ENCODE measurements at places on chromosomes 11 and 22.

DNA sequence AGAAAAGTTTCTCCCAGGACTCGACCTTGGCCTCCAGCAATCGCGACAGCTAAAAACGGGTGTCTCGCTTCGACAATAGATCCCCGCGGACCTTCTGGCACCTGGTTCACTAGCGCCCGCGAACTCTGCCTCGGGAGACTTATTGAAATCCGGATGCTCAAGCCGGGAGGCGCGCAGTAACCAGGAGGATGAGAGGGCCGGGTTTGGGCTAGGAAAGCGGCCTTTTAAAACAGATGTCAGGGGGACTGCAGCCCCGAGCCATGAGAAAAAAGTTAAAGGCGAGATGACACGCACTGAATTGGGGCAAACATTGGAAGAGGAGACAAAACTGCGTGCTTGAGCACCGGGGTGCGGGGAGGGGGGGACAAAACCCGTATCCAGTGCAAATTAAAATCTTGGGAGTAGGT, 637 bp upstream of the ZBTB16 start:
- no peak for DNase-seq

DNA sequence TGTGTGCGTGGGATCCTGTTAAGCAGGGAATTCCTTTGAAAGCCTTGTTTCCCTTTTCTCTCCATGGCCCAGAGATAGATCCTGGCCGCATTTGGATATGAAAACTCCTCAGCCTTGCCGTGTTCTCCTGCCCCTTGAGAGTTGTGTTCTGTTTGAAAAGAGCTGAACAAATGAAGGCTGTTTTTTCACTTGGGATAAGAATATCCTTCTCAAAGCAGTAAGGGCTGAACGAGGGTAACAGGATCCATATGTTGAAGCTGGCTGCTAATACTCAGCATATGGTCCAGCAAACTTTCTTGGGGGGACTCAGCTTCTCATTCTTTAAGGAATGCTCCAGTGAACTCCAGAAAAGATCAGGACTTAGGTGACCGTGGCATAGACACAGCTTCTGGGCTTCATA, 114.5 kb upstream of the TTC12 start:
- no peak for DNase-seq

DNA sequence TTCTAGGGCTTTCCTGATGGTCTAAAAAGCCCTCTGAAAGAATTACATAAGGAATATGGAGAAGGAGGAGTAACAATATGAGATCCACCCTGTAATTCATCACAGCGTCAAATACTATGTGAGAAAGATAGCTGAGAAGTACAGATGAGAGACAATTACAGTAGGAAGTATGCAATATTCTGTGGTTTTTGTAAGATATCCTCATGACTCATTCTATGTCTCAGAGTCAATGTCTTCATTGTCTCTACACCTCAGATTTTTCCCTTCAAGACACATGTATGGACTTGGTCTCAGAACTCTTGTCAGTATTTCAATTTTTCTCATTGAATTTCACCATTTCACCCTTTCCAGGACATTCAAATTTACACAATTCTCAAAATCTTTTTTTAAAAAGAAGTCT, 343.3 kb upstream of the CTSC start:
- no peak for DNase-seq

DNA sequence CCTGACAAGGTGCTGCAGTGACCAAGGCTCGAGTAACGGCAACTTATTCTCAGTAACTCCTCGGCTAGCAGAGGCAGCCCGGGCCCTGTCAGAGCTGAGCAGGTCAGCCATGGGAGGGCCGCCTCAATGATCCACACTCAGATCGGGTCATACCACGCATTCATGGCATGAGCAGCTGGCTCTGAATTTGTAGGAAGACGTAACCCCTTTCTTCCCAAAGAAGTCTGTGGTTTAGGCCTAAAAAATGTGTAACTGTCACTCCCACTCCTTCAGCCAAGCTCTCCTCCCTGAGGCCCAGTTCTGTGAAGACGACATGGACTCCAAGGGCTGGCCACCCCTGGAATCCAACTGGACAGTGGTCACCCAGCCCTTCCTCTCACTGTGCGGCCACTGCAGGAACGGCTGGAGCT, 30.0 kb downstream of the PPP2R1B start:
- DNase-seq, result no peak

GRCh38 chr11:9719566-9720289, 55.9 kb downstream of the SWAP70 start:
- DNase-seq, result no peak
